Aorta (tissue), 5 donors: ENCODE measurements at places on chromosomes 2 and 18. TPM values are rescaled to one million over a fixed set of nuclear protein-coding genes. Genes with fewer than 3 reads are reported as not detected.

- H3K36me3 ChIP-seq, result no peaks in the 10 kb centered on the region
- no peak for DNase-seq
- no peak overlapping the region for H3K27ac ChIP-seq
- no peaks in the 10 kb centered on the region for H3K4me1 ChIP-seq
- peaks cover 1% of the 10 kb centered on the region for H3K27me3 ChIP-seq
Measured at GRCh38 chr2:64214281-64215115, 70.3 kb upstream of the PELI1 start.

GRCh38 chr2:85503851-85504777 is 34.9 kb upstream of the MAT2A start:
- DNase-seq, result no peak
- no peak overlapping the region for H3K4me3 ChIP-seq
- H3K4me1 ChIP-seq, result peaks cover 3% of the 10 kb centered on the region
- no peak overlapping the region for H3K27ac ChIP-seq

DNA sequence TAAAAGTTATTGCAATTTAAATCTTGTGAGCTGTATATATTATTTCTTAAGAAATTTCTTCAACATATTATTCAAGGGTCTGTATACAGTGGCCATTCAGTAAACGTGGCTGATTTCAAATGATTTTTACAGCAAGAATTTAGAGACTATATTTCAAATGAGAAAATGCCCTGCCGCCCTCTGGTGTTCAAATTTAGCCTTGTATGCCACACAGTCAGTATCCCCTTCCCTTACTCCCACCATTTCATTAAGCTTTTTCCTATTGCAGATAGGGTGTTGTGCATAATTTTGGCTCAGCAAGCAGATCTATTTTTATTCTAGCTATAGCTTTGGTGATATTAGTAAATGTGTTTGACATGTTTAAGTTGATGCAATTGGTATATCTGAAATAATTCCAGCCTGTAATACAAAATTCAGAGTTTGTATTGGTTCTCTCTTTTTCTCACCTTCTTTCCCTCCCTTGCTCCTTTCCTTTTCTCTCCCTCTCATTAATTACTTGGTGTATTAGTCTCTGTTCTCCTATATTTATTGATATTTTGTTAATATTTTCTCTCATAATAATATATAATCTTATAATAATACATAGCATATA is 22.8 kb upstream of the SCN7A start:
- no peak overlapping the region for H3K27ac ChIP-seq
- no peaks in the 10 kb centered on the region for H3K4me1 ChIP-seq
- no peak overlapping the region for H3K4me3 ChIP-seq
- H3K36me3 ChIP-seq, result no peaks in the 10 kb centered on the region
- no peak for DNase-seq

GRCh38 chr2:71154798-71155197 is 24.4 kb downstream of the MPHOSPH10 start:
- no peaks in the 10 kb centered on the region for H3K4me1 ChIP-seq
- no peaks in the 10 kb centered on the region for H3K36me3 ChIP-seq
- no peak overlapping the region for H3K27ac ChIP-seq
- H3K4me3 ChIP-seq, result no peak overlapping the region

- H3K27ac ChIP-seq, result no peak overlapping the region
- H3K27me3 ChIP-seq, result no peaks in the 10 kb centered on the region
- DNase-seq, result peak; percentile 51
Measured at GRCh38 chr2:3604991-3605961, 10.4 kb downstream of the COLEC11 start.

Gene CD8A
- total RNA-seq, result 2.9 TPM

Gene ST6GAL2
- total RNA-seq, result 49.1 TPM
